ENCODE measurements at places on chromosomes 12 and 14.

GRCh38 chr14:102185360-102185759 is 45.7 kb downstream of the WDR20 start:
- DNase-seq, result no peak

- peak; percentile 60 for DNase-seq
Measured at GRCh38 chr12:111451649-111452129, 46.0 kb downstream of the SH2B3 start.

- no peak for DNase-seq
Measured at GRCh38 chr12:31278424-31278823, 47.5 kb downstream of the SINHCAF start.

GRCh38 chr12:12791756-12792369 is 6.4 kb downstream of the APOLD1 start:
- no peak for DNase-seq

- DNase-seq, result peak; percentile 60
Measured at GRCh38 chr12:105245291-105245690, 9.3 kb upstream of the APPL2 start.

GRCh38 chr12:89648211-89648930 is 60.3 kb downstream of the ATP2B1 start:
- DNase-seq, result no peak
